ENCODE measurements at places on chromosomes 1 and 21. TPM values are rescaled to one million over a fixed set of nuclear protein-coding genes. Genes with fewer than 3 reads are reported as not detected.

DNA sequence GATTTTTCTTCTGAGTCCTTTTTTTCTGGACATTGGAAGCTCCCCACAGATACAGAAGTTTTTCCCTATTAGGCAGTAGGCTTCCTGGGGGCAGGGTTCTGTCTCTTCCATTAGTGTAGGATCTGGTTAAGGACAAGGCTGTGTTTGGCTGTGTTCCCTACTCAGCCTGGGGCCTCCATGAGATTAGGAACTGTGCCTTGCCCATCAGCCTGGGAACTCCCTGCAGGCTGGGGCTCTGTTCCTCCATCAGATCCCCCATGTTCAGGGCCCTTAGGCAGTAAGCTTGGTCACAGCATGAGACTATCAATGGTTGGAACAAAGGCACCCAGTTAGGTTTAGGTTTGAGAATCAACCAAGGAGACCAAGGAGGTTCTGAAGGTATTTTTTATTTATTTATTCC is 22.7 kb downstream of the NAV1 start:
- DNase-seq, result no peak

DNA sequence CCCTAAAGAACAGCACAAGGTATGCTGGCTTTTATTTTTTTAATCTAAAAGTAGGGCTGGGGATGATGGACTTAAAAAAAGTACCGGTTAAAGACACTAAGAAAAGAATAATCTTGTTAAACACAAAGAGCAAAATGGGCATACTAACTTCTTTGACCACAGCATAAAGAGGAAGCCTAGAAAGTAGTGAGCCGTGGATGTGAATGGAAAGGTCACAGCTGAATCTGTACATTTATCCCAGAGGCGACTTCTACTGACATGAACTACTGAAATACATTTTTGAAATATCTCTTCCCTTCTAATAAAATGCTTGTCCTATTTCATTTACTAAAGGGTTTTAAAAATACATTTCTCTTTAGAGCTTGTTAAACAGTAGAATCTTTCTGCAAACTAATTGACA is 140.7 kb downstream of the SLC45A1 start:
- no peak for DNase-seq

GRCh38 chr1:209807509-209807908 is 1.6 kb upstream of the IRF6 start:
- no peak for DNase-seq

GRCh38 chr1:39184354-39184818 is 20.1 kb upstream of the MACF1 start:
- no peak for DNase-seq

Gene SLC2A5
- 11.2 TPM for total RNA-seq

DNA sequence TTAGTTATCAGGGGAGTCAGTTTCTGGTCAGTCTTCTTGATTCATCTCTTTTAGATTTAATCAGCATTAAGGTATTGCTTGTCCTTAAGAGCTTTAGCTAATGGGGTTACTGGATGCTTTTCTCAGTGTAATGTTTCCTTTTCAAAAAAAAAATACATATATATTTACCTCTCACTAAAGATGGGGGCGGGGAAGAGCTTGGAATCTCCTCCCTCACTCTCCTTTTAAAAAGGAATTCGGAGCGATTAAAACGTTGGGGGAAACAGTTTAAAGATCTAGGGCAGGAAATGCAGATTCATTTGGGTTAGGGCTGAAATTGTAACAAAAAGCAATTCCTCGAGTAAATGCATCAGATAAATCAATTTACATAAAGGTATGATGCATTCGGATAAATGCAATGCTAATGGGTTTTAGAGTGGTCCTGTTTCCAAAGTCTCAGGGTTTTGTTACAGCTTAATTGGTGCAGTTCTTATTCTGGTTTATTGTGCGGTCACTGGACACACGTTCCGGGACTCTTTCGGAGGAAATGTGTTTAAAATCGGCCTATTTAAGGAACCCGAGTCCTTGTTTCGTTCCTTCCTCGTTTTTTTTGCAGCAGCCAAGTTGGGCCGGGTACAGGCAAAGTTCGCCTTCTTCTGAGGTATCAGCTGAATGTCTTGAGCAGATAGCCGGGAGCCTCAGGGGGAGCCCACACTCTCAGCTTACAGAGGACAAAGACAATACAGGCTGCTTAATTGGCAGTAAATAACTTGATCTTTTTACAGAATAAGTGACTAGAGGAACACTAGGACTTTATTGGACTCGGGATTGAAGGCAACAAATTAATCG is 1.6 kb downstream of the LMO4 start:
- no peak for DNase-seq

Gene FCGR3B
- 0.38 TPM for total RNA-seq

DNA sequence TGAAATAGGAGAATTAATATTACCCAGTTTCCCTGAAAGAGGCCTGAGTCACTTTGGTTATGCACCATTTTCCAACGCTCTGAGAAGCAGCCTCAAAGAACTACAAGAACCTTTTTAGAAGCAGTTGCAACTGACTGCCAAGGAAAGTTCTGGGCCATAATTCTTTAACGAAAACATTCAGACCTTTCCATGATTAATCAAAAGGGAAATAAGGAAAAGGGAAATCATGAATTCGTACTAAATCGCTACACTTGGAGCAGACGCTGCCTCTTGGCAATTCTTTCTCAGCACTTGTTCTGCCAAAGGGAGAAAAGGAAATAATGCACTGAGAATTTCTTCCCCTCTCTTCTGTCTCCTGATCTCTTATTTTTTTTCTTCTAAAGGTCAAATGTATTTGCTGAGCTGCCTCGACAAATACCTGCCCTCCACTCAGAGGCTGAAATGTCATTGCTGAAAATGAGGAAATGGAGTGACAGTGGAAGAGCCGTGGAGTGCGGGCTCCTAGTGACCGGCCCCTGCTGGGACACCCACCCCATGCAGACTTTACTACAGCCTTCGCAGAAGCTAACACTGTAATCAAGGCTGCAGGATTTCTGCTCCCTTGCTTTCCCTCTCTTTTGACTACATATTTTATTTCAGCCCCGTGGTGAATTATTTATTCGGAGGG is 67.9 kb upstream of the GALNT2 start:
- DNase-seq, result no peak

Gene TTC24
- total RNA-seq, result not detected

DNA sequence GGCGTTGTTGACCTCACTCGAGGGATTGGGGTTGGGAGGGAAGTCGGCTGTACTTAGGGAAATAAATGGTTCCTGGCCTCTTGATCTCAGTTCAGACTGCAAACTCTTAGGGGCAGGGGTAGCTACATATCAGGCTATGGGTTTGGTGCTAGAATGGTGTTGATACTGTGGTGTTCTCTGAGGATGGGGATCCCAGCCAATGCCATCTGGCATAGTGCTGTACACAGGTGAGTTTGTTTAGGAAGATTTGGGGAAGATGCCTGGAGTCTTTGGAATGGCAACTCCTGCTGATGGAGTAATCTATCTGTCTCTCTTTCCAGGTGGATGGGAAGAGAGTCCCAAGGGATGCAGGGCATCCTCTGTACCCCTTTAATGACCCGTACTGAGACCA is 14.3 kb upstream of the NASP start:
- no peak for DNase-seq

- DNase-seq, result no peak
Measured at GRCh38 chr1:37458551-37458950, 15.8 kb upstream of the ZC3H12A start.

- peak; percentile 10 for DNase-seq
Measured at GRCh38 chr21:39314143-39315027, 953 bp upstream of the BRWD1 start.

DNA sequence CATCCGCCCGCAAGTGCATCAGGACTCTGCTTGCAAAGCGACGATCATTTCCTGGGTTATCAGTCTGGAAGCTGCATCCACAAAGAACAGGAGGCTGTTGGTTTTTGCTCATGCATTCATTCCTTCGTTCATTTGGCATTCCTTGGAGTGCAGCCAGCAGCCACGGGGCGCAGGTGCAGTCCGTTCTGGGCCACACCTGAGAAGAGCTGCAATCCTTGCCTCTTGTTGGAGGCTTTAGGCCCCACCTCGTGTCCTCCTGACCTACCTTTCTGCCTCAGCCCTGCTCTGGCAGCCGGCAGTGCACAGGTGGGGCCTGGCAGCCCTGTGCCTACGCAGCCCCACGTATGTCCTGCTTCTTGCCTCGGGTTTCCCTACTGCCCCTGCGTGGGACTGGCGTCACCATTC is 19.6 kb upstream of the C2CD2 start:
- peak; percentile 5 for DNase-seq

GRCh38 chr1:53305650-53306049 is 22.2 kb downstream of the LRP8 start:
- no peak for DNase-seq

- peak; percentile 14 for DNase-seq
Measured at GRCh38 chr1:183580281-183580682, 10.0 kb downstream of the NCF2 start.

Gene C1orf87
- not detected for total RNA-seq

DNA sequence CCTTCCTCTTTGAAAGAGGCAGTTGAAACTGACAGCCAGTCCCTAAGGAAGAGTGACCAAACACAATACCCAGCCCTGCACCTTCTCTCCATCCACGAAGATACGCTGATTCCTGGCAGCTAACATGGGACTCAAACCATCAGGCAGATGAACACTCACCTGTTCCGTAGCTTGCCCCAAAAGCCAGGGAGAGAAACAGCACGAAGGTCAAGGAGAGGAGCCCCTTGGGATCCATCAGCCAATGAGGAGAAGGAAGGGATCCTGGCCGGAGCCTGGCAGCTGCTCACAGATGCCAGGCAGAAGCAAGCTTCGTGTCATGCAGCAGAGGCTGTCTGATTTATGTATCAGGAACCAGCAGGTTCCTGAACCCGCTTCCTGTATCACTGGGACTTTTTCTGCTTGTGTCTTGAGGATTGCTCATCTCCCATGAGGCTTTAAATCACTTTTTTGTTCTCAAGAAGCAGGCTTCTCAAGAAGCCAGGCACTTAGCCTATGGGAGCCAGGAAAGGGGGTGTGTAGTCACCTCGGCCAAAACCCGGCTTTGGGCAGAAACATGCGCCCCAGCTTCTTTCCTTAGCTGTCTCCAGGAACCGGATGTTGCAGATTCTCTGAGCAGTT is at the start of gene SLAMF1:
Gene SLAMF1, minus strand, starts transcription at position 334 of the 618 bp plus-strand sequence. Its CDS starts 99 bp downstream, at position 235.
- no peak for DNase-seq

Gene LSS
- 34.3 TPM for total RNA-seq

GRCh38 chr1:96996001-96996400 is 274.4 kb downstream of the PTBP2 start:
- DNase-seq, result no peak

Gene GABPA
- total RNA-seq, result 15.0 TPM

Gene ADORA1
- 2.5 TPM for total RNA-seq

- DNase-seq, result no peak
Measured at GRCh38 chr1:90356991-90357390, 360.1 kb downstream of the BARHL2 start.

Gene ADCY10
- 0.07 TPM for total RNA-seq

DNA sequence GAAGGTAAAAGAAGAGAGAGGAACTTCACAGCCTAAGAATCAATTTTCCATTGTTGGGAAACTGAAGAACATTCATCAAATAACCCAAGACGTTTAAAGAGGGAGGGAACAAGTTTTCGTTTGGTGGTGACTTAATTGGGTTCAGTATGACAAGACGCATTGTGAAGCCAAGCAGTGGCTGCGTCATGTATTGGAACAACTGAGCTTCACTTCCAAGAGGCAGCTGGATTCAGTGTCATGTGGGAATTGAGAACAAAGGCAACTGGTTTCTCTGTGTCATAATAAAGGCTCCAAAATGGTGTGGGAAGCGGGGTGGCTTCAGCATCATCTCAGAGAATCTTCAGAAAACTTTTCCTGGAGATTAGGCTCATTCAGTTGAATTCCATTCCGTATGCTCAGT is 29.8 kb upstream of the RC3H1 start:
- peak; percentile 3 for DNase-seq

Gene ADARB1
- total RNA-seq, result 11.5 TPM

DNA sequence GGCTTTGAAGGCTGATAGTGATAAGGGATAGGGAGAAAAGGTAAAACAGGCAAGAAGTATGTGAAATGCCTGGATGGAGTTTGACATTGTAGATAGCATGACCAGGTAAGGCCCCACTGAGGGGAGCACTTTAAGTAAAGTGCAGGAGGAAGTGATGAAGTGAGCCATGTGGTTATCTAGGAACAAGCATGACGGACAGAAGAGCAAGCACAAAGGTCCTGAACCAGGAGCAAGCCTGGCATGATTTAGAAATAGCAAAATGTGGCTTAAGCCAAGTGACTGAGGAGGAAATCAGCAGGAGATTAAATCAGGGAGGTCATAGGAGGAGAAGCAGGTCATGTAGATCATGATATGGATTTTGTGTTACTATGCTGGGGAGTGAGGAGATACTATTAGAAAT is 129.2 kb downstream of the GLUL start:
- DNase-seq, result no peak

- no peak for DNase-seq
Measured at GRCh38 chr21:18041012-18041411, 203.6 kb upstream of the CHODL start.

DNA sequence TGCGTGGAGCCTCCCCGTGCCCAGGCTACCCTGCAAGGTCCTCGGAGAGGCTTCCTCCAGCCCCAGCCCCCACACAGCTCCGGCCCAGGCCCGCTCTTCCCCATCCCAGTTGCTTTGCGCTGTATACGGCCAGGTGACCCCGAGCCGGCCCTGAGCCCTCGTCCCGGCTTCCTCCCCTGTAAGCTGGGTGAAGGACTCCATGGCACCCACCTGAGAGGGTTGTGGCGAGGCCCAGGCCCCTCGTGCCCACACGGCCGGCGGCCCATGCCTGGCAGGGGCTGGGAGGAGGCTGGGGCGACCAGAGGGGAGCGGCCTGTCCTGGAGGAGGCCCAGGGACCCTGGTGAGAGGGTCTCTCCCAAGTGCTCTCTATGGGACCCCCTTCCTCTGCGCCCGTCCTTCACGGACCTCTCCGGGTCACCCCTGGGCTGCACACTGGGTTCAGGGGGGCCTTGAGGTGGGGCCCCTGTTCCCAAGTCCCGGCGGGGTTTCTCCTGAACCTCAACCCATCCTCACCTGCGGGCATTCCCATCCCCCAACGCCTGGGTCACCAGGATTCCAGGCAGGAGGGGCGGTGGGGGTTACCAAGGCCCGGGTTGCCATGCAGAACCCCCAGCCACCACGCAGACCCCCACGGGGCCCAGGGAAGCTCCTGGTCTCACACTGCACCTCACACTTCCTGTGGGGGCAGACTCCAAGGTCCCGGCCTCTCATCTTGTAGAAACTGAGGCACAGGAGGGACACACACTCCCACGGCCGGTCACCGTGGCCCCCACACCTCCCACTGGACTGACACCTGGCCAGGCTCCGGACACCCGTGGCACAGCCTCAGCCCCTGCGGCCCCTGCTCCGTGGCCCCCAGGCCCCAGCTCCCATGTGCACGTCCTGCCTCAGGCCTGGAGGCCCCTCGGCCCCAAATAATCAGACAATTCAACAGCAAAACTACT is 25.2 kb downstream of the COL6A1 start:
- DNase-seq, result no peak

DNA sequence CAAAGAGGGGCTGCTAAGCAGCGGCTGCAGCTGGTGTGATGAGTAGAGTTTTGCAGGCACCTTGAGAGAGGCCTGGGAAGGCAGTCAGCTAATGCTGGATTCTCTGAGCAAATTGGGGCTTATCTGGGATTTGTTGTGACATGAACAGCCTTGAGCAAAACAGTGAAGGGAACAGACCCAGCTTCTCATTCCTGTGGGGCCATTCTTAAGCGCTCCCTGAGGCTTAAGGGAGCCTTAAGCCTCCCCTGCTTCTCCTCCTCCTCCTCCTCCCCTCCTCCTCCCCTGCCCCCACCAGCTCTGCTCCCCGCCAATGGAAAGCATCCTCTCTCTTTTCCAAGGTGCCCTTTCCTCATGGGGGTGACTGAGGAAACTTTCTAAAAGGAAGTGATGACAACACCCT is 21.3 kb downstream of the HMGCS2 start:
- DNase-seq, result no peak

Data from gastrocnemius medialis (tissue), 4 donors.